ENCODE measurements at places on chromosomes 16 and 17. TPM values are rescaled to one million over a fixed set of nuclear protein-coding genes. Genes with fewer than 3 reads are reported as not detected.

GRCh38 chr16:79412783-79413225, 187.7 kb downstream of the MAF start:
- no peak for DNase-seq

The KRTAP4-4 gene
- total RNA-seq, result not detected

The LRRC36 gene
- not detected for total RNA-seq

The FSCN2 gene
- 5.6 TPM for total RNA-seq

GRCh38 chr17:82943339-82943738, 103.5 kb upstream of the ZNF750 start:
- no peak for DNase-seq

DNA sequence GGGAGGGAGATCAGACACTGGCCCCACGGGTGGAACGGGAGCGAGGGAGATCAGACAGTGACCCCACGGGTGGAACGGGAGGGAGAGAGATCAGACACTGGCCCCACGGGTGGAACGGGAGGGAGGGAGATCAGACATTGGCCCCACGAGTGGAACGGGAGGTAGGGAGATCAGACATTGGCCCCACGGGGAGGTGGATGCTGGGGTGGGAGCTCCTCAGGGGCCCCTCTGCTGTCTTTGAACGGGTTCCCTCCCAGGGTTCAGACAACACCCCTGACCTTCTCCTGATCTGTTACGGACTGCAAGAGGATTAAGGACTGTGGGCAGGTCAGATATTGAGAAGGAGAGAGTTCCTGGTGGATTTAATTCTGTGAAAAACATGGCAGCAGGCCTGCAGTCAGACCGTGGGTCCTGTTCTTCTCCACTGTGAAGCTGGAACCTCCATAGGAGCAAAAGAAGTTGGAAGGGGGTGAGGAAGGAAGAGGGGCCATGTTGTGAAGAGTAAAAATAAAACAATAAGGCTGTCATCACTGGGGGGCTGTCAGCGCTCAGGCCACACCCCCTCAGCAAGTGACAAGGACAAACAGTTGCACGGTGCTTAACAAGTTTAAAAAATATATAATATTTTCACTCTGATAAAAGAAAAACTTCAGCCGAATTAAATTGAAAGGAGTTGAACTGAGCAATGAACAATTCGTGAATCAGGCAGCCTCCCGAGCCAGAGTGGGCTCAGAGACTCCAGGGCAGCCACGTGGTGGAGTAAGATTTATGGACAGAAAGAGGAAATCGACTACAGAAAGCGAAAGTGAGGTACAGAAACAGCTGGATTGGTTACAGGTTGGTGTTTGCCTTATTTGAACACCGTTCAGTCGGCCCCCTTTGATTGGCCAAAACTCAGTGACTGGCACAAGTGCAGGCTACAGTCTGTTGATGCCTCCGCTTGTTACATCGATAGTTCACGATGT, 348.7 kb upstream of the TNRC6C start:
- DNase-seq, result peak; percentile 21

DNA sequence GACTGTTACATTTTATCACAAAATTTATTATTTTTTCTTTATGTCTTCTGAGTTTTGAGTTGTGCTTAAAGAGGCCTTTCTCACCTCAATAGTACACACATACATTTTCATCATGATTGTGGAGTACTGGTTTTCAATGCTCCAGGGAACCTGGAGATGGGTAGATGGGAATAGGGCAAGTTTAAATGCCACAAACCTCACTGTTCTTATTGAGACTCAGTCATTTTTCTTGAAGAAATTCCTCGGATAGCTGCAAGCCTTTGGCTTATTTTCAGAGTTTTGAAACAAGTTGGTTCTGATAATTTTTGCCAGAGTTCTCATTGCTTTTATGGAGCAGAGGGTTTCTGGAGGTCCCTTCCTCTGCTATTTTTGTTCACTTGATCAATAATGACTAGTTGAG, 34.9 kb downstream of the EFCAB13 start:
- DNase-seq, result no peak

DNA sequence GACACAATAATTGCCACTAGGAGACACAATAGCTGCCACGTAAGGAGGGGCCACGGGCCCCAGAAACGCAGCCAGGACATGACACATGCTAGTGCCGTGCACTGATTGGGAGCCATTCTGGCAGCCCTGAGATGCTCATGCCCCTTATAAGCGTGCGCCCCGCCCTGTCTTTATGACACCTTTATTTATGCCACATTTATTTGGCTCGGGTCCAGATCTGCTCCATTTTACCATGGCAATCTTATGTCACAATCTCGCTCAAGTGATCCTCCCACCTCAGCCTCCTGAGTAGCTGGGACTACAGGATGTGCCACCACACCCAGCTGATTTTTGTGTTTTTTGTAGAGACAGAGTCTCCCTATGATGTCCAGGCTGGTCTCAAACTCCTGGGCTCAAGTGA, 43.8 kb upstream of the NF1 start:
- no peak for DNase-seq

- no peak for DNase-seq
These were observed 50.8 kb downstream of the SDK2 start for GRCh38 chr17:73593249-73593965.

GRCh38 chr17:57442914-57443571, 186.7 kb downstream of the MSI2 start:
- peak; percentile 45 for DNase-seq

The NPIPB12 gene
- total RNA-seq, result 45.7 TPM

GRCh38 chr17:40241252-40241834, 22.2 kb downstream of the WIPF2 start:
- DNase-seq, result no peak

- DNase-seq, result no peak
These were observed 24.0 kb upstream of the SSTR5 start for GRCh38 chr16:1048442-1049112.
